ENCODE measurements at places on chromosomes 3 and 15.

DNA sequence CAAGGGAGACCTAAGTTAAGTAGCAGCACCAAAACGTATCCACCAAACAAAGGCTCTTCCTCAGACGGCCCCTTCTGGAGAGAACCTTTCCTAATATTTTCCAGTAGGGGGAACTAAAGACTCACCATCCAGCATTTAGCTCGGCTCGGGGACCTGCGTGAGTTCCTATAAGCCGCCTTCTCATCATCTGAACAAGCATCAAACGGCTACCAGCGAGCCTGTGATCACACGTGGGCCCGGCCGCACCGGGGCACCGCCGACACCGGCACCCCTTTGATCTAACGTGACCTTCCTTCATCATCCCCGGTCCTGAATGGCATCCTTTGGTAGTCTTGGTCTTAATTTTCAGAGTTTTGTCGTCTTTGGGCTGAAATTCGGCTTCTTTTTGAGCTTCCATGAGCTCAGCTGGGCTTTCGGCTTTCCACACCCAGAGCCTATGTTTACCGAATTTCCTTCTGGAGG is 1.4 kb upstream of the ROBO2 start:
- peak; percentile 79 for DNase-seq

DNA sequence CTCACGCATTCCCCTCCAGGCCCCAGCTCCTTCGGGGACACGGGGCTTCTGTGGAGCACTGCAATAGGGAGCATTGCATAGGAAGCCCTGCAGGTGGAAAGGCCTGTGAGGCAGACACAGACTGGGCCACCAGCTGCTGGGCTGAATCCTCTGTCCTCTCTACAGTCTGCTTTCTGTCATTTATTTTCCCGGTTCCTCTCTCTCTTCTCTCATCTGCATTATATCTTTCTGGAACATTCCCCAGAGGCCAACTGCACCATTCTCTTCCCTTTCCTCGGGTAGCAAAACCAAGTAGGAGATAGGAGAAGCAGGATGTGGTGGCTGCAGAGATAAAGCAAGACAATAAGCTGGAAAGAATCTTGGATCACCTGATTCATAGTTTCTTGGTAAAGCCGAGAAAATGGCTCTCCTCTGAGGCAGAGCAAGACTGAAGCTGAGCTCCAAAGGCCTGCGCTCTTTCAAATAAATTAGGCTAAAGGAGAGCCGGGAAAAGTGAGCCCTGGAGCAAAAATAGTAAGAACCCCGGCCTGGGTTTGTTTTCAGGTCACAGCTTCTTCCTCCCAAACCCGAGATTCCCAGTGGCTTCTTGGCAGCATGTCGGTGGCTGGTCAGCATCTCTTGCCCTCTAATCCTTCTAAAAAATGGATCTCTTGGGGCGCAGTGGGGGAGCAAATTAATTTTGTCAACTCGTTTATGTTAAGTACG is 5.3 kb downstream of the TM4SF4 start:
- no peak for DNase-seq

DNA sequence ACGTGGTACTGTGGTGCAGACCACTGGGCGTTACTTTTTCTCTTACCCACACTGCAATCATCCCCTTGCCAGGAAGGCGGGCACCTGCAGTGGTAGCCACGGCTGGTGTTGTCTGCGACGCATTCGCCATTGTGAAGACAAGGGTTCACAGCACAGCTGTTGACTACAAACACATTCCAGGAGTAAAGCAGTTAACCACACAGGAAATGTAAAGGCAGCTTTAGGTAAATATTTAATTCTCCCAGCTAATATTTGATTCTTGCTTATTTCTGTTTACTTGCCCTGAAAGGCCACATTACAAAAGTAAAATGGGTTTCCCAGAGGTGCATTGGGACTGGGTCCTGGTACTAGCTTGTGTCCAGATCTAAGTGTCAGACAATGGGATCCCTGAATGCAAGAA is 45.4 kb downstream of the HEG1 start:
- no peak for DNase-seq

DNA sequence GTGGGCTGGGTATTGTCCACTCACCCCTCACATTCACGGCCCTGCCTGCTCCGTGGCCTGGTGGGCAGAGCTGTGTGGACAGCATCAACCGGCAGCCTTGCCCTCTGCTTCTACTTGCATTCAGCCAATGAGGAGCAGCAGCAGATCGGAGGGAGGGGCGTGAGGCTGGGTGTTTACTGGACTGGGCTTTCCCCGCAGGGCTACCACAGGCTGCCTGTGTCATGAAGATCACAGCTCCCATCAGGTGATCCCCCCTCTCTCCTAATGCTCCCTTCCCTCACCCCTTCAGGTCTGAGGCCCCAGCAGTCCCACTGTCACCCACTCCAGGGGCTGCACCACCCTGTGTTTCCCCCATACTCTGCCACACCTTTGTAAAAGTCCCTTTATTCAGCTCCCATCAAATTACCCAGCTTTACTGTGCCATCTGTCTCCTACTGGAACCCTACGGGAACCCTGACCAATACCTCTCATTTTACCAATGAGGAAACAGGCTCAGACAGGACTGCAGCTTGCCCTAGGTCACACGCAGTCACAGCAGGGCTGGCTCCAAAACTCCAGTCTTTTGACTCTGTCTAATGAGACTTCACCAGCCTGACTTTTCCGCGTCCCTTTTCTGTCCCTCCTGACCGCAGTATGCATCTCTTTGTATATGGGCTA is 81.1 kb downstream of the MEGF11 start:
- DNase-seq, result no peak

GRCh38 chr3:126134219-126134975 is 46.0 kb downstream of the ALDH1L1 start:
- DNase-seq, result peak; percentile 56

DNA sequence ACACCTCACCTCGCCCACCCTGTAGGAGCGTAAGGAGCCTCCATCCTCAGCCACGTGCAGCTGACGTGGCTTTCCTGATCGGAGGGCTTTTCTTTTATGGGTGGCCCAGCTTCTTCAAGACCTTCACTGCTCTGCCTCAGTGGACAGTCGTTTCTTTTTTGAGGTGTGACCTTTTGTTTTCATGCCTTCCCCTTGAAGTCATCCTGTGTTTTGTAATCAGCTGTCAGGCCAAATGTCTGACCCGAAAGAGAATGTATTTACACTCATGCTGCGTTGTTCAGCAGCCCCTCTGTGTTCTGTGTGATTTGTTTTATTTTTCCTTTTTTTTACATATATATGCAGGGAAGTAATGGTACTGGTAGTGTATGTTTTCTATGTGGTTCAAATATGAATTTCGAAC is 41.8 kb downstream of the CCK start:
- no peak for DNase-seq

DNA sequence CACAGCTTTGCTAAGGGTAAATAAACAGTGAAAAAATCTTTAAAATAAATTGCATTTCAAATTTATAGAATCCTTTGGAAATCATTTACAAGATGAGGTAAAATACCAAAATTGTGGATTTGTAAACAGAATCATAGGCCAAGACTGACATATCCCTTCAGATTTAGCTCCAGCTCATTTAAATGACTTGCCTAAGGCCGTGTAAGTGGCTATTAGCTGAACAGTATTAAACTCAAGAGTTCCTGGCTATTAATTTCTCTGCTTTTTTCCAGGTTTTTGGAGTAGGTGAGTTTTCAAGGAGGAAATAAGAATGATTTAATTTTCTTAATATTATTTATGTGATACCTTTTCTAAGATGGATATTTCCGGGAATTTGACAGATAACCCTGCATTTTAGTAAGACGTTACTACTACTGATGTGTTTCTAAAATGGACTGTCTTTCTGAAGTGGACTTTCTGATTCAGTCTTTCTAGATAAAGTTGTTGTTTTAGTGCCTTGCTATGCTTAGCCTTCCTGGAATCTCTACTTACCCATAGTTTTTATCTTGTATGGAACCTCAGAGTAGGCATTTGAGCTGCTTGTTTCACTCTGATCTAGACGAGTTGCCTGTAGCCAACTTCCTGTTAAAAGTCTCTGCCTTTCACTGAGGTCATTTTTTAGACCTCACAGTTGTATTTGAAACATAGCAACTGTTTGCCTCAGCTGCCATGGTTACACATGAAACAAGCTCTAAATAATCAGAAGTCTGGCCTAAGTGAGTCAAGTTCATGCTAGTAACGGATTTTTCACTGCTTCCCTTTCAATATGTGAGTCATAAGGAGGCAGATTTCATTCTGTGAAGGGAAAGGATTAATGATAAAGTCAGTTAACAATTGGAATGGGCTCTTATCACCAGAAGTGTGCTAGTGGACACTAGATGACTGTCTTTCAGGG is 127.0 kb downstream of the KLHL25 start:
- DNase-seq, result no peak

- no peak for DNase-seq
Observed at GRCh38 chr3:121072133-121072532, 164.1 kb downstream of the STXBP5L start.

GRCh38 chr3:129429080-129429451 is 630 bp upstream of the EFCAB12 start:
- DNase-seq, result no peak

DNA sequence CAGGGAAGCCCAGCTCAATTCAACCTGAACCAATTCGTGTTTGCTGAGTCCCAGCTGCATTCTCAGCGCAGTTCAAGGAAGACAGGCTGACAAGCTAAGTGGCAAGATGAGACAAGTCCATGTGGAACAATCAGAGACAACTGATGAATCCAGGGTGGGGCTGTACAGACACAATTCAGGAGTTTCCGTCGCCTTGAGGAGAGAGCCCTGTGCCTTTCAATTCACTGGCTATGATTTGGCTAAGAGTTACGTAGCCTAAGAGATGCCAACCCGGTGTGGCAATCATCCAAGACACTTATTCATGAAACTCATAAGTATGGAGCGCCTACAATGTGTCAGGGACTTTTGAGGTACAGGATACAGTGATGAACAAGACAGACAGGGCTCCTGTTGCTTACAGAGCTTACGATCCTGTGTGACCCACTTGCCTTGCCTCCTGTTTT is 15.5 kb upstream of the ZBED2 start:
- no peak for DNase-seq

GRCh38 chr15:77870195-77871065 is 207.1 kb downstream of the TBC1D2B start:
- peak; percentile 64 for DNase-seq

- no peak for DNase-seq
Observed at GRCh38 chr3:26068890-26069289, 279.0 kb downstream of the OXSM start.

- no peak for DNase-seq
Observed at GRCh38 chr15:29550834-29551465, 271.3 kb downstream of the TJP1 start.

DNA sequence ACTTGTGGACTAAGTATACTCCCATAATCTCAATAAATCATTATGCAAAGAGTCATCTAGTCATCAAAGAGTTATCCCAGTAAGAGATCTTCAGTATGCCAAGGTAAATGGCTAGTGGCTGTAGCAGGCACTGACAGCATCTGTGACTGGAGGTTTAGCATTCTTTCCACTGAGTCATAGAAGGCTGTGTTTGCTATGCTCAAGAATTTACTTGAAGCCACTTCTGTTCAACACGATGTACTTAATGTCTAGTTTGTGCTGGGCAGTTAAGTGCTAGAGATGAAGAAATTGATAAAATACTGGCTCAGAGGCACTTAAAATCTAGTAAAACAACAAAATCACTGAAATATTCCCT is 13.0 kb downstream of the ZBED2 start:
- DNase-seq, result no peak

GRCh38 chr3:154464440-154465190 is 34.6 kb upstream of the GPR149 start:
- DNase-seq, result no peak

GRCh38 chr3:145902166-145902565 is 258.8 kb downstream of the PLOD2 start:
- no peak for DNase-seq

DNA sequence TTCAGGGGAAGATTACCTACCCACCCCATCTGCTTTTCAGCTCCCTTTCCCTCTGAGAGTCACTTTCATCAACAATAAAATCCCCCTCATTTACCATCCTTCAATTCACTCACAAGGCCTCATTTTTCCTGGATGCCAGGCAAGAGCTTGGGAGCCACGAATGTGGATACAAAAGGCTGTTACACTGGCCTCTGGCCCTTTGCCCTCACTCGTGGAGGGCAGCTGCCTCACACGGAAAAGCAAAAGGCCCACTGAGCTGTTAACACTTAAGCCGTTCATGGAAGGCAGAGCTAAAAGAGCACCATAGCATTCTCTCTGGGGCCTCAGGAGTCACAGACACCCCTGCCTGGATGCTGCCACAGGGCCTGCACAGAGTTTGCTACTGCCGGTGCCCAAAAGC is 102.4 kb upstream of the TUSC7 start:
- no peak for DNase-seq

DNA sequence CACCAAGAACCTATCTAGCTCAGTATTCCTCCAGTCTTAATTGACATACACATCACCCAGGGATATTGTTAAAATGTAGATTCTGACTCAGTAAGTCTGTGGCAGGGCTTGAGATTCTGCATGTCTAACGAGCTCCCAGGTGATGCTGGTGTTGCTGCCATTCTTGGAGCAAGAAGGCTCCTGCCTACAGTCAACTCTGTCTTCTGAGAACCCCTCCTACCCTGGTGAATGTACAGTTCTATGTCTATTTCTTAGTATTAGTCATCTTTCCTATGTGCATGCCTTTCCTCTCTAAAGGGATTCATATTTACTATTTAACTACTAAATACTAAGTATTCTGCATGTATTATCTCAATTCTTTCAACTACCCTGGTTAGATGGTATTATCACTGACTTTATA is 268.7 kb downstream of the EDEM1 start:
- peak; percentile 14 for DNase-seq

DNA sequence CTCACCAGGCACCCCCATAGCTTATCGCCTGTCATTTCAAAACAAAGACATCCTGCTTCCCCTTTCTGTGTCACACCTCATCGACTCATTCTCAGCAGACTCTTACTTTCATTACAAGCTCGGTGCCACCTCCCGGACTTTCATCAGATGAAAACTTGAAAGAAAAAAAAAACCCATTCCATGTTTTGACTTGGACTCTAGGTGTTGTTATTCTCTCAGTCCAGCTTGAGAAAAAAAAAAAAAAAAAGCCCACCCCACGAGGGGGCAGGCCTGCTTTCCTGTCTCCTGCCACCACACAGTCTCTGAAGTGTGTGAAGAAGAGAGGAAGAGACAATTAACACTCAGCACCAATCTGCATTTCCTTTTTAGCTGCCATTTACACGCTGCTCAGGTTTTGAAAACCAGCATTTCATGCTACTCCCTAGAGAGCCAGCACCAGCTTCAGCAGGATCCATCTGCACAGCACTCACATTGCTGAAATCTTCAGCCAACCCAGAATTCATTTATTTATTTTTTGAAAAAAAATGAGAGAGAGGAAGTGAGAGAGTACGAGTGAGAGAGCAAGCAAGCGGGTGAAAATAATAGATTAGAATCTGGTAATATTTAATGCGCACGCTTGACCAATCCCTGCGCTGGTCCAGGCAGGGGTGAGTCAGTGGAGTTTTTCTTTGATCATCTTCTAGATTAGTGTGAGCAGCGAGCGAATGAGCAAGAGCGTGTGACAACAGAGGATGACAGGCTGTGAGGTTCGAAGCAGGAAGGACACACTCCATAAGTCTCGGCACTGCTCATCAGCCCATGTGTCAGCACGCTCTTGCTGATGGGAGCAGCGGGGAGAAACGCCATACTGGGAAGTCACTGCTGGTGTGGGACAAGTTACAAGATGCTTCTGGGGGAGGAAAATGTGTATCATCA is 23.5 kb downstream of the ZNF80 start:
- no peak for DNase-seq

- no peak for DNase-seq
Observed at GRCh38 chr15:56353740-56354139, 11.5 kb upstream of the TEX9 start.

GRCh38 chr3:70392227-70392626 is 79.8 kb upstream of the MDFIC2 start:
- DNase-seq, result no peak

All from head of caudate nucleus (tissue), 42 donors.